ENCODE measurements at places on chromosomes 2 and 18. TPM values are rescaled to one million over a fixed set of nuclear protein-coding genes. Genes with fewer than 3 reads are reported as not detected.

- H3K27me3 ChIP-seq = no peaks in the 10 kb centered on the region
- DNase-seq = no peak
- no peak overlapping the region for H3K4me3 ChIP-seq
- H3K36me3 ChIP-seq = no peaks in the 10 kb centered on the region
Observed at GRCh38 chr2:138298900-138299299, 202.7 kb upstream of the SPOPL start.

DNA sequence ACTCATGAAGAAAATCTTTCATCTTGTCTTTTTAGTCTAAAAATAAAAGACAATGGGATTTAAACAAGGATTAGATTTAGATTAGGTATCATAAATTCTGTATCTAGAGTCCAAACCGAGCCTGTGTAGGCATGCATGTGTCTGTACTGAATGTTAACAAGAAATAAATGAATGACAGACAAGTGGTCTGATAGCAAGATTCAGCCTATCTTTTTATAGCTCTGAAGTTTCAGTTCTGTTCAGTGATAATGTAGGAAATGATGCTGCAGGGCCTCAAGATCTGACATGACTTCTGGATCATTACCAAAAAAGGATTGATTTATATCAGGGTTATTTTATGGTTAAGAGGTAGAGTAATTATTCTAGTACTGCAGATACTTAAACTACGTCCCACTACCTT is 137.0 kb upstream of the ATP5MC3 start:
- no peaks in the 10 kb centered on the region for H3K27me3 ChIP-seq
- no peak overlapping the region for H3K27ac ChIP-seq
- DNase-seq = no peak
- no peaks in the 10 kb centered on the region for H3K36me3 ChIP-seq

GRCh38 chr2:8893474-8893873 is 56.1 kb upstream of the KIDINS220 start:
- no peak overlapping the region for H3K4me3 ChIP-seq
- no peaks in the 10 kb centered on the region for H3K36me3 ChIP-seq
- H3K27me3 ChIP-seq = no peaks in the 10 kb centered on the region
- peak overlapping the region; percentile 35 for H3K27ac ChIP-seq
- DNase-seq = no peak

DNA sequence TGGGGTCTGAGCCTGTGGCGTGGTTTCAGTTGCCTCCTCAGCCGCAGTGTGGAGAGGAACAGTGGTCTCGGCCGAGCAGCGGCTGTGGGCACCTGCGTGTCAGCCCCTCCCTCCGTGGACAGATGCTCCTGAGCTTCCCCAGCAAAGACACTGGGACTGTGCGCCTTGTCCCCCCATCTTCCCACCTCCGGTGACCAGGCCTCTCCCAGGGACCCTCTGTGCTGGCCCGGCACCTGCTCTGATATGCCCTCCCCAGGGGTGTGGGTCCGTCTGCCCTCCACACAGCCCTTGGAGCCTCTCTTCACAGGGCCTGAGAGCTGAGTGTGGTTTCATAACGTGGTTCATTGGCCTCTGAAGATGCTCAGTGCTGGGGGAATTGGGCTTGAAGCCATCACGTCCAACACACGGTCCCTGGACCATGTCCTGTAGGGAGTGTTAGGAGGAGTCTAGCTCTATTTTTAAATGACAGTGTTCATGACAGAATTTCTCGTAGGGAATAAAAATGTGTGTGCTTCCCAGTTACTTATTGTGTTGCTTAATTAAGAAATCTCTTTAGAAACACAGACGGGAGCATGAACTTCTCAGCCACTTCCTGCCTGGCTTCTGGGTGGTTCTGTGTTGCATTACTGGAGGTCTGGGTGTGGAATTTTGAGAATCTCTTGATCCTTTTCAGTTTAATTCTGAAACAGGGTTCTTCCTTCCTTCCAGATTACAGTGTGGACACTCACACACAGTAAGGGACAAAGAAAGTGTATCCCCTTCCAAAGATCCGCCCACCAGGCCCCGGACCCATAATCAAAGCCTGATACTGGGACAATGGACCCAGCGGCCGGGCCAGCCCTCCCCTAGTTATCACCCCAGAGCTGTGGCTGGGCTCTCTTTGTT is 110.7 kb downstream of the NFATC1 start:
- peaks cover 28% of the 10 kb centered on the region for H3K4me1 ChIP-seq
- peak; percentile 44 for DNase-seq
- H3K36me3 ChIP-seq = no peaks in the 10 kb centered on the region
- H3K4me3 ChIP-seq = no peak overlapping the region
- no peaks in the 10 kb centered on the region for H3K27me3 ChIP-seq

- no peaks in the 10 kb centered on the region for H3K36me3 ChIP-seq
- DNase-seq = no peak
- H3K27me3 ChIP-seq = no peaks in the 10 kb centered on the region
- no peak overlapping the region for H3K27ac ChIP-seq
- no peak overlapping the region for H3K4me3 ChIP-seq
Observed at GRCh38 chr2:100834221-100834620, 14.3 kb downstream of the NPAS2 start.

GRCh38 chr2:127413782-127414637 is 4.2 kb upstream of the PROC start:
- no peaks in the 10 kb centered on the region for H3K36me3 ChIP-seq
- no peaks in the 10 kb centered on the region for H3K27me3 ChIP-seq
- H3K4me3 ChIP-seq = no peak overlapping the region
- no peak overlapping the region for H3K27ac ChIP-seq

Gene RNF181
- 136 TPM for total RNA-seq

Gene ECEL1
- total RNA-seq = not detected
